ENCODE measurements at places on chromosomes 13 and 19.
A peak's percentile ranks its signal among the peaks of the same experiment; 100 is the strongest.

- DNase-seq = peak; percentile 96
Measured at GRCh38 chr13:112587764-112588489, at the start of gene TUBGCP3. TSS of gene TUBGCP3 (minus strand) at chr13:112588153. CDS start at chr13:112587980, 173 bp downstream.

GRCh38 chr13:82407321-82407720 lies 1475.0 kb downstream of the SLITRK1 start:
- DNase-seq = no peak

DNA sequence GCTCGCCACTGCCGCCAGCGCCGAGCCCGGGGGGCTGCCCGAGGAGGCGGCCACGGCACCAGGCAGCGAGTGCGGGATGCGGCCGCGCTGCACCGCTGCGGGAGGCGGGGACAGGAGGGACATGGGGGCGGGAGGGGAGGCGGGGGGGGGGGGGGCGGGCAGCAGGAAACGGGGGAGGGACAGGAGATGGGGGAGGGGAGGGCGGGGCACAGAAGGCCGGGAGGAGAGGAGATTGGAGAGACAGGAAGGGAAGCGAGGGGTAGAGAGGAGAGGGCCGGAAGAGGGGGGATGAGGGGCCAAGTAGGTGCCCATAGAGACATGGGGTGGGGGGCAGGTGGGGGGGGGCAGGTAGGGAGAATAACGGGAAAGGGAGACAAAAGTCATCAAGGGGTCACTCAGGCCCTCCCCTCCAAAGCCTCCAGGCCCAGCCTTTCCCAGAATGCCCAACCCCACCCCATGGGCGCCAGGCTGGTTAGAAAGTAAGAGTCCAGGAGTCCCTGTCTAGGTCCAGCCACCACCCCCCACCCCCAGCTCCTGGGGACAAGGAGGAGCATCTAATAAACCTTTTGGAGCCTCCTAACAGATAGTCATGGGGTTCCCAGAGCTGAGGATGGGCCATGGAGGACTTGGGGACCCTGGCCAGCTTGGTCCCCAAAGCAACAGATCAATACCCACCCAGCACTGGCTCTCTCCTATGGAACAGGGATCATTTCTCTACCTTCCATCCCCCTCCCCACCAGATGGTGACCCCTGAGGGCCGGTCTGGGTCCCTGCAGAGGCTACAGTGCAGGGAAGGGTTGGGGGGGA lies 9.5 kb downstream of the NR2F6 start:
- DNase-seq = no peak

DNA sequence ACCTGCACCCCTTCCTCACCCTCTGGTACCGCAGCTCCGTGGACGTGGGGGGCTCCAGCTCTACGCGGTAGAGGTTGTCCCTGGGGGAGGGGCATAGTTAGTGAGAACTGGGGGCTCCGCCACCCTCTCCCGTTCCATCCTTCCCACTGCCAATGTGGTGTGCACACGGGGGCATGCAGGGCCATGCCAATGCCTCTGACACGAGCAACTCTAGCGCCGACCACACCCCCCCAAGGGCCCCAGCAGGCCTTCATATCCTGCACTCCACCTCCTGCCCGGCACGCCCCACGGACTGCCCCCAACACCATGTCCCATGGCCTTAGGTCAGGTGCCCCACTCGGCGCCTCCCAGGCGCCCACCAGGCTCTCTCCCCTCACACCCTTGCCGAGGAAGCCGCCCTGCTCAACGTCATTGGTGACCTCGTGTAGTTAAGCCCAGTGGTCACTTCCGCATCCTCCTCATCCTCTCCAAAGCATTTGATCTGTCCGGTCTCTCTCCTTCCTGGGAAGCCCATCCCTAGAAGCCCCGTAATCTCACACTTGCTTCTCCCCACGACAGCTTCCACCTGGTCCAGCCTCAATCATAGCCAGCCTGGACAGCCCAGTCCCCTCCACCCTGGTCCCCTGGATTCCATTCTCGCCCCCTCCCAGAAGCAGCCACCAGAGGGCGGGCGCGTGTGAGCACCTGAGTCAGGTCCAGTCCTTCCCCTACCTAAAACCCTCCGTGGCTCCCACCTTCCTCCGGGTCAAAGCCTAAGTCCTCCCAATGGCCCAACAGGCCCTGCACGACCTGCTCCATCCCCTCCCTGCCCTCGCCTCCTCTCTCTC lies 2.1 kb downstream of the SEMA6B start:
- no peak for DNase-seq

DNA sequence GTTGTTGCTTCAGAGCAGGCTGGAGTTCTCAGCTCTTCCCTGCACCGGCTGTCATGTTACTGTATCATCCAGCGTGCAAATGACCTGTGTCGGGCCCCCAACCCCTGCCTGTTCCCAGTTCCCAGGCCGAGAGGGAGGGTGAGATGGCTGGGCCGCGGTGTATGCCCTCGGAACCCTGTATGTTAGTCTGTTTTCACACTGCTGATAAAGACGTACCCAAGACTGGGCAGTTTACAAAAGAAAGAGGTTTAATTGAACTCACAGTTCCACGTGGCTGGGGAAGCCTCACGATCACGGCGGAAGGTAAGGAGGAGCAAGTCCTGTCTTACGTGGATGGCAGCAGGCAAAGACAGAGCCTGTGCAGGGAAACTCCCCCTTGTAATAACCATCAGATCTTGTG lies 10.9 kb downstream of the TMEM255B start:
- DNase-seq = peak; percentile 78

GRCh38 chr19:43798026-43798545 lies 4.2 kb downstream of the LYPD5 start:
- DNase-seq = peak; percentile 71

DNA sequence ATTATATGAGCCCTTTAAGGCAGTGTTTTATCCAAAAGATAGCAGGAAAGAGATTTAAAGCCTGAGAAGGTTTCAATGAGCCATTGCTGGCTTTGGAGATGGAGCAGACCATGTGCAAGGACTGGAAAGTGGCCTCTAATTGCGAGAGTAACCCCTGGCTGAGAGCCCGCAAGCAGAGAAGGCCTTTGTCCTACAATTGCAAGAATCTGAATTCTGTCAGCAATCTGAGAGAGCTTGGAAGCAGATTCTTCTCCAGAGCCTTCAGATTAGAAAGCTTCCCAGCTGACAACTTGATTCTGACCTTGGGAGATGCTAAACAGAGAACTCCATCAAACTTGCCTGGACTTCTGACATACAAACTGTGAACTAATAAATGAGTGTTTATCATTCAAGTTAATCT lies 528.7 kb upstream of the KLF12 start:
- no peak for DNase-seq

DNA sequence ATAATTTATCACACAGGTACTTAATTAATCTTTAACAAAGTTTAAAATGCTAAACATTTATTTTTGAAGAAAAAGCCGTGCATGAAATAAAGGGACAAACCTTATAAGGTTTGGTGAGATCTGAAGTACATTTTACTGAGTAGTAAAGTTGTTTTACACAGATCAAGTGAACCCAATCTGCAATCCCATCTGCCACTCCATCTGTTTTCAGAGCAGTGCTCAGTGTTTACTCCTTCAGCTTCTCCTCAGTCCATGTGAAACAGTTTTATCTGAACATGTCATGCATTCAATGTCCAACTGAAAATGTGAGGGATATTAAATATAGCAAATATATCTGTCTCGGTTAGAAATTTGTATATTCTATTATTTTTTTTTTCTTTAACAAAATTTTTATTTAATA lies 166.8 kb downstream of the MAB21L1 start:
- no peak for DNase-seq

DNA sequence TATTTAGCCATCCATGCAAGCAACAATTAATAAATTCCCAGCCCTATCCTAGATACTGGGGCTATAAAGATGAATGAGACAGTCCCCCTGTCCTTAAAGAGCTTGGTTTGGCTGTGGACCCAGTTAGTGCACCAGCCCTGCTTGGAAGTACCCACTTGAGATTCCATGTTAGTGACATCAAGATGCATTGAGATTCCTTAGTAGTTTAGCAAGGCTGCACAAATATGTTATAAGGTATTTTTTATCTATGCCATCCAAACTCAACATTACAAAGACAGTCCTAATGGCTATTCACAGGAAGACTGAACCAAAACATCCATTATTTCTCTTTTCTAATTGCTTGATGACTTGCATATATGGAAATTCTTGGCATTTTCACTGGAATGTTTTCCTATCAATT lies 48.8 kb upstream of the RAP2A start:
- no peak for DNase-seq

DNA sequence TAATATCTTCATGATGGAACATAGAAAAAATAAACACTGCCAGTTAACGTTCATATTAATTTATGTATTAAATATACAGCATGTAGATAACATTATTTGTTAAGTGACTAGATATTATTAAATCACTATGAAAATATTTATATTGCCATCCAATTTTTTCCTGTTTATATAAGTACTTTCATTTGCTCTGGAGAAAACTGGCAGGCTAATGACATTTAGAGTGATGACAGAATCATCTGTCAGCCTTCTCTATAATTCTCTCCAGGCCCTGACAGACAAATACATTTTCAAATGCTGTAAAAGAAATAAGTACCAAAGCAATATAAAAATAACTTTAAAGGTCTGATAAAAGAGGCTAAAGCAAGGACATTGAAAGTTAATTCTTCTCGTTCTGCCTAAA lies 2556.7 kb upstream of the PCDH20 start:
- no peak for DNase-seq

All from mesenteric fat pad (tissue), 1 donor.